ENCODE measurements at places on chromosomes 11 and 22.

DNA sequence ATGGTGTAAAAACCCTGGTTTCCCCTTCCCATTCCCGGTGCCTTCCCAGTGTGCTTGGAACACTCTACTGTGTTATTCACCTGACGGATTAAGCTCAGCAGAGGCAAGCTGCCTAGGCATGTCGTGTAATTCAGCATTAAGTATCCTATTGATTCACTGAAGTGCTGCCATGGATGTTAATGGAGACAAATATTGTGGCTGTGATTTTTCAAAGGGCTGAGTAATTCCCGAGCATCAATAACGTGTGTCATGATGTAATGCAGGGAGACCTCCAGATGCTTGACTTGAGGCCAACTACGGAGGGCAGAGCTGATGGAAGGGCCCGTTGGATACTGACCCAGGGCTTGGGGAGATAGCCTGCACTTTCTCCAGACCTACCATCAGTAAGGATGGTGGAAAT is 269.0 kb downstream of the ST3GAL4 start:
- no peak for DNase-seq

GRCh38 chr11:120786206-120786735 is 237.6 kb upstream of the TBCEL start:
- no peak for DNase-seq

DNA sequence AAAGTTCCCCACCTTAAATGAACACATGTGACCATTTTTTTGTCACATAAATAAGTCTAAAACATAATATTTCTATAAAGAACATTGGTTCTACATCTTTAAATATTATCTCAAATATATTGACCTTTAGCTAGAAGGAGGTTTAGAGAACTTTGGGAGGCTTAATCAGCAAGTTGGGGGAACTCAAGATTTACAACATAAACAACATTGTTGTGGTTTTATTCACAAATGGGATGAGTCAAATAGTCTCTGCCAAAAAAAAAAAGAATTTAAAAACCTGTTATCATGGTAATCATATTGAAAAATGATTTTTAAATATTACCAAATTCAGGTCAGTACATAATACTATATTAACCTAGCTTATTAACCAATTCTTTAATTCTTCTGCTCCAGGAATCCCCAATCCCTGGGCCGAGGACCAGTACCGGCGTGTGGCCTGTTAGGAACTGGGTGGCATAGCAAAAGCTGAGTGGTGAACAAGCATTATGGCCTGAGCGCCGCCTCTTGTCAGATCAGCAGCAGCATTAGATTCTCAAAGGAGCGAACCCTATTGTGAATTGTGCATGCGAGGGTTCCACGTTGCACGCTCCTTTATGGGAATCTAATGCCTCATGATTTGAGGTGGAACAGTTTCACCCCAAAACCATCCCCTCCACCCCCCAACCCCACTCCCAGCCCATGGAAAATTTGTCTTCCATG is 98.2 kb downstream of the RDX start:
- DNase-seq: no peak

DNA sequence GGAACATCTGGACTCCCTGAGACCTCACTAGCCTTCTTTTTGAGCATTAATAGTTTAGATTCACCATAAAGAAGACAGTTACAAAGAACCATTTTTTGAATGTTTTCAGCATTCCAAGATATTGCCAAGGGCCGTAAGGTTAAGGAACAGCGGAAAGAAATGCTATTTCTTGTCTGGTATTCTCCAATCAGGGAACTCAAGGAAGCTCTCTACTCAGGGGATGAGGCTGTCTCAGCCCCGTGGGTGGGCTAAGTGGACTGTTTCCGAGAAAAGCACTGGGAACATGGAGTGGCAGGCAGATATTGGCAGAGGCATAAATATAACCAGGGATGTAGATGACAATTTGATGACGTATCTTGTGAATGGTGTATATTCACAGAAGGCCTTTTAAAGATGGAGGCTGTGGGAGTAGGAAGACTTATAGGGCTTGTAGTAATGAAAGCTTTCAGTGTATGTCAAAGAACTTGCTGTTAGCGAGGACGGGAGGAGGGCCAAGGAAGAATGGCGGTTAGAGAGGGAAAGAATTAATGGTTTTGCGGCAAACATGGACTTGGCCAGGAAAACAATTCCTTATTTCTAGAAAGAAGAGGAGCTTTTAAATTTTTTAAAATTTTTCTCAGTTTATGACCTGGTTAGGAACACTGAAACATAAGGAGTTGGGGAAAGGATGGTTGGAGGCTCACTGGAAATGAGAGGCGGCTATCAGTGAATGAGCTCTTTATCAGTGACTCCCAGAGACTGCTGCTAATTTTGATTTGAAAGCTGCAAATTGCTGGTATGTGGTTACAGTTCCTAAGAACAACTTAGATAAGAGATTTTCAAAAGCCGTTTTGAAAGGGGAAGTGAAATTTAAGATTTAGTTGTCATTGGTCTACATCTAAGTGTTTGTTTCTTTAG is 64.6 kb downstream of the ST3GAL4 start:
- DNase-seq: no peak

DNA sequence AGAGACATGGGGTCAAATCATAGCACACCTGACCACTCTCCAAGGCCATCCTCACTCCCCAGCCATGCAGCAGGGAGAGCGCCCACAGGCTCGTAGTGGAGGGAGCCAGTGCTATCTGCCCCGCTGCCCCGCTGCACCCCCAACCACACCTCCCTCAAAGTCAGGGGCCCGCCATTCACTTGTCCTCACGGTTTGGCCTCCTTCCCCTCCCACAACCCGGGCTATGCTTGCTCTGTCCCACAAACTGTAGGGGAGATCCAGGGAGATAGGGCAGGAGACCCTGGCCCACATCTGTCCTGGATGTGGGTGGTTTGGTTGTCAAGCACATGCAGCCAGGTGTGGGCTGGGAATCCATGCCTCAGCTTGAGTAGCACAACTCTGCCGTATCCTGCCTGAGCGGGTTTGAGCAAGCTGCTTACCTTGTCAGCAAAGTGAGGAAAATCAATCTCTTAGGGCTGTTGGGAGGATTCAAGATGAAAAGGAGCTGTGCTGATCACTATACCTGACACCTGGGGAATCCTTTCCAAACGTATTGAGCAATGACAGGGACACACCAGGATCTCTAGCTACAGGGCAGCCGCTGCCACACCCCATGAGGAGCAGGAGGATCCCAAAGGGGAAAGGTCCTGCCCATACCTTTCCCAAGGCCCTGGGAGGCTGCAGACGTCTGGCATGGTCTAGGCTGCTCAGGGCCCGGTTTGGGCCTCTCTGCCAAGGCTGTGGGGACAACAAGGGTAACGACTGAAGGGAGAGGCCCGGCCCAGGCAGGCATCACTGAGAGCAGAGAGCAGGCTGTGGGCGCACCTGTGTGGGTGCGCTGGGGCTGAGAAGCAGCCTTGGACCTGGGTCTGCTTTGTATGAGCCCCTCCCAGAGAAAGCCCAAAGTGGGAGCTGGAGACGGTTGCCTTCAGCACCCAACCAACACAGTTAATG is 23.3 kb downstream of the KCNJ5 start:
- DNase-seq: no peak

DNA sequence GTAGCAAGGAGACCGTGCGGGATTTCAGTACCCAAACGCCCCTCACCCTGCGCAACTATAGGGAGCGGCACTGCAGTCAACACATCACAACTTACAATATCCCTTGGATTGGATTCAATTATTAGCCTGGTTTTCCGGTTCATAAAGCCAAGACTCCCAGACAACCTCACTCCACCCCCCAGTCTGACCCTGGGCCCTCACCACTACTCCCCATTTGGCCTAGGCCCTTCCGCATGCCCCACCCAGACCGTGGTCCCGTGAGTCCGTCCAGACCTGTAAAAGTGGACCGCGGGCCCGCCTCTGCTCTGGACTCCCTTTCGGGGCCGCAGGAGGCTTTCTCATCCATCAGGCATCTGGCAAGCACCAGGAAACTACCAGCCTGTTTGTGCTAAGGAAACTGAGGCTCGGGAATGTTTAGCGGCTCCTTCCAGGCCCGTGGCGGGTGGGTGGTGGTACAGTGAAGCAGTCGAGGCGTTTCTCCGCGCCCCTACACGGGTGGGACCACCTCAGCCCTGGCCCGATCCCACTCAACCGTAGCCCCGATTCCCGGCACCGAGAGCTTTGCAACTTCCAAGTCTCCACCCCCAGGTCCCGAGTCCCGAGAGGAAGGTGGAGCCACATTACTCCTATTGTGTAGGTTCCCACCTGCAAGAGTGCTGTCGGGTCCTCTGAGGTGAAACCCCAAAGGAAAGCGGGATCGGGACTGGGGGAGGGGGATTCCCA is 679 bp upstream of the DPP3 start:
- no peak for DNase-seq

GRCh38 chr11:19595840-19596751 is 116.5 kb upstream of the NAV2 start:
- no peak for DNase-seq

DNA sequence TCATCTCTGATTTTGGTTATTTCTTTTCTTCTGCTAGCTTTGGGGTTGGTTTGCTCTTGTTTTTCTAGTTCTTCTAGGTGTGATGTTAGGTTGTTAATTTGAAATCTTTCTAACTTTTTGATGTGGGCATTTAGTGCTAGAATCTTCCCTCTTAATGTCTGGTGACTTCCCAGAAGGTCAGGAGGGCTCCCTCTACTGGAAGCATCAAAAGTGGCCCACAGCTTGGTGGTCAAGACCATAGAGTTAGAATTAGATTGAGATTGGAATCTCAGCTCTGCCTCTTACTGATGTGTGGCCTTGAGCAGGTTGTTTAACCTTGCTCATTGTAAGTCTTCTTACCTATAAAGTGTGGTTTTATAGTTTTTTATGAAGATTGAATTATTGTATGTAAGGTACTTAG is 99.3 kb downstream of the FDX1 start:
- no peak for DNase-seq

DNA sequence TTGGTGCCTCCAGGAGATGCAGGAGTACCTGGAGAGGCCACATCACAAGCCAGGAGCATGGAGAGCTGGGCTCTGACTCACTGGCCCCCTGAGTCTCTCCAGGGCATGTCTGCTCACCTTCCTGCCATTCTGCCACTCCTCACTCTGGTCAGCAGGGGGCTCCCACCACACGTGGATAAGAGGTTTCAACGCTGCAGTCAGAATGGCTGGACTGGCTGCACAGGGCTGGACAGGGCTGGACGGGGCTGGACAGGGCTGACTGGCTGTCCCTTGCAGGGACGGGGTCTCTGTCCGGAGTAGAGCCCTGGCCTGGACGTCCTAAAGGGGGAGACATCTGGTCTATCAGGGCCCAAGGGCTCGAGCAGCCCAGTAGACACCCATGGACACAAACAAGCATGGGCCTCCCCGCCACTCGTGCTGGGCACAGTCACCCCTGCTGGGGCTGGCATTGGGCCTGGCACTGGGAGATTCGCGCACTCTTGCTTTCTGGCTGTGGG is 34.6 kb downstream of the CYTH4 start:
- peak; percentile 67 for DNase-seq

DNA sequence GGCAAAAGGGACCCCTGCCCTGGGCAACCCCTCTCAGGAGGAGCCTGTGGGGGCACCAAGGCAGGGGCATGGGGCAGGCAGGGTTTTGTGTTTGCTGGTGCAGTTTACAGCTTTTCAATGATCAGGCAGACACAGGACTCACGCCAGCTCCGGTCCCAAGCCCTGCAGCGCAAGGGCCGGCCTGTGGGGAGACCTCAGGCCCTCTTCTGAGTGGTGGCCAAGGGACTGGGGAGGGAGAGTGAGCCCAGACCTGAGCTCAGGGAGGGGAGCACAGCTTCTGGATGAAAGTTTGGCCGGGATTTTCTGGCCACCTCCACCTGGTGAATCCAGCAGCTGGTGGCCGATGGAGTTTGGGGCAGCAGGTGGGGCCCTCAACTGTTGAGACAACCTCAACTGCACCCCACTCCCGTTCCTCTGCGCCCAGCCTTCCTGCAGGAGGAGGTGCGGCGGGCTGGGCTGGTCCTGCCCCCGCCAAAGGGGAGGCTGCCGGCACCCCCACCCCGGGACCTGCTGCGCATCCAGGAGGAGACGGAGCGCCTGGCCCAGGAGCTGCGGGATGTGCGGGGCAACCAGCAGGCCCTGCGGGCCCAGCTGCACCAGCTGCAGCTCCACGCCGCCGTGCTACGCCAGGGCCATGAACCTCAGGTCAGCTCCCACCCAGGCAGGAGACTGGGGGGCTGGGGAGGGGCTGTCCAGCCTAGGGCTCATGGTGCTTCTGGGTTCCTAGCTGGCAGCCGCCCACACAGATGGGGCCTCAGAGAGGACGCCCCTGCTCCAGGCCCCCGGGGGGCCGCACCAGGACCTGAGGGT is 3.6 kb downstream of the TCIRG1 start:
- no peak for DNase-seq

GRCh38 chr11:57632116-57632515 is 17.6 kb downstream of the YPEL4 start:
- no peak for DNase-seq

DNA sequence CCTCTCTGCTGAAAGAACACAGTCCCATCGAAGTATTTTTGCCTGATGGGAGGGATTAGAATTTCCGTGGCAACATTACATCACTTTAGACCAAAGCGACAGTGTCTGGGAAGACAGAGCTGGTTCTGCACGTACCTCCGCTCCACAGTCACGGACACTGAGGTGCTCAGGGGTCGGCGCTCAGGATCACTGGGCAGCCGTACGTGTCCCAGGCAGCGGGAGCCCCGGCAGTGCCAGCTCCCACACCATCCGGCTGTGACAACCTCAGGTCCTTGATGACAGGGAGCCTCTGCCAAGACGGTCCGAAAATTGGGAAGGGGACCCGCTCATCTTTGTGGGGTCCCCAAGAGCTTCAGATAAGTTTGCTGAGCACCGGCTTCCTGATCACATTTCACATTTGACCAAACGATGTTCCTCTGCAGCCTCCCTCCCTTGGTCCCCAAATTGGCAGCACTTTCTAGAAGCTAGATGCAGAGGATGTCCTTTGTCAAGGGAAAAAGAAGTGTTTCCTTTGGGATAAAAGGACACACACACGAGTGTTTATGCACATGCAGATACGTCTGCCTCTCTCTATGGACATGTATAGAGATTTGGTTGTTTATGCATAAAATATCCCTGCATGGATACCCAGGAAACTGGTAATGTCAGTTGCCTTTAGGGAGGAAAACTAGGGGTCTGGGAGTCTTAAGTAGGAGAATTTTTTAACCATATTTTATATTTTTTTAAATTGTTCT is 61.6 kb upstream of the LINC01488 start:
- no peak for DNase-seq

DNA sequence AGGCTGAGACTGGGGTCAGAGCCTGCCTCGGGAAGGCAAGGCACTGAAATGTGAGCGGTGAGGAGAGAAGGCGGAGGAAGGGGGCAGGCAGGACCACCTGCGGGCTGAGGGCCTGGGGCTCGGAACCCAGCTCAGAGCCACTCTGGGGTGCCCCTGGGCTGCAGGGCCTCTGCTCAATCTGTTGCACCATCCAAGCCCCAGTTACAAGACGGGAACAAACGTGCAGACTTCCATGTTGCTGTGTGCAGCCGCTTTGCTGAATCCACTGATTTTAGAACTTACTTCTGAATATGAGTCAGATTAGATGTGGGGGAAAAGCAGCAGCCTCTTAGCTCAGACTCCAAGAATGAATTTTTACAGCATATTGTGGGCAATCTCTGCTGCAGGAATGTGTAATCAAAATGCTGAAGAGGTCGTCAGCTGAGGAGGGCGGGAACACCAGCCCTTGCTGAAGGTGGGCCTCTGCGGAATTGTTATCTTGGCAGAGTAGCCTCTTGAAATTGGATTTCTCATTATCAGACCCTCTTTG is 21.6 kb downstream of the PARVG start:
- no peak for DNase-seq

Data from stimulated activated CD4-positive, alpha-beta T cell treated with anti-CD3 and anti-CD28 coated beads, Interleukin-4, amount 100 ng/mL, for 1 hour (primary cell).